ENCODE measurements at places on chromosomes 7 and 10.

DNA sequence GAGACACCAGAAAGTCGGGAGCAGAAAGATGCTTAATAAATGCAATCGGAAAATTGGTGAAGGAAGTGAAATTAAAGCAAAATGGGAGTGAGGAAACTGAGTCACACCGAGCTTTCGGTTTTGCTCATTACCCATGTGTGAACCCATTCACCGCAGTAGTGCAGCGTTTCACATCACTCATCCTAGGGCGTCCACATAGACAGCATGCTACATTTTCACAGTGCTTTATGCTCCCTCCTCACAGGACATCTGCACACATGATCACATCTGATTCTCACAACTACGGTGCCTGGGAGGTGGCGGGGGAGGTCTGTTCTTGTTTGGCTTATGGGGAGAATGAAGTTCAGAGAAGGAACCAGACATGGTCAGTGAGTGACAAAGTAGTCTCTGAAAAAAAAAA is 36.6 kb upstream of the ATP6V0A4 start:
- DNase-seq = no peak

DNA sequence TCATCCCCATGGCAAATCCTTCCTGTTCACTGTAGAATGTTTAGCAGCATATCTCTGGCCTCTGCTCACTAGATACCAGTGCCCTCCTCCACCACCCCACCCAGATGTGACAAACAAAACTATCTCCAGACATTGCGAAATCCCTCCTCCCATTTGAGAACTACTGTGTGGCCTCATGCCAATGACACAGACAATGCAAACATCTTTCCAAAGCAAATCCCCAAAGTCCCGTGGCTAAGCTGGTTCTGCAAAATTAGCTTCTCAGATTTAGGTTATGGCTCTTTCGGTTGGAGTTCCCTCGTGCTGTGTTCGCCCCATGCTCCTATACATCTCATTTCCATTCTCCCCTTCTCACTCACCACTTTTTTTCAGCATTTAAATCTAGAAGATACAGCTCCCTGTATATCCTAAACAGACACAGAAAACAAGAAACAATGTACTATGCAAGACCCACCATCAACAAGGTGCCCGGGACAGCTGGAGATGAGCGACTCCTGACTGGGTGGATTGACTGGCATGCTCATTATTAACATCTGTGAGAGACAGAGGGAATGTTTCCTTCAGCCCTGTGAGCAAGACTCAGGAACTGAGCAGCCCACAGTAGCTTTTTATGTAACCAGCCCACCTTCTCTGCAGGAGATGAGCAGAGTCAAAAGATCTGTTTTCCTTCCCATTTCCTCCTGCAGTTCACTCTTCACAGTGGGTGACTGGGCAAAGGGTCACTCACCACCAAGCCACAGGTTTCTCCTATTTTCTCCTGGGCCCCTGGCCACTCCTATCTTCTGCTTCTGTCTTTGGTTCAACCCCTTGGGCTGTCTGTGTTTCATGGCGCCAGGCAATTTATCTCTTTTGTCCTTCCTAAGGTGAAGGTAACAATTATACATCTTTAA is 225.7 kb upstream of the AOAH start:
- DNase-seq = no peak

- no peak for DNase-seq
These were observed 72.6 kb upstream of the NANOS1 start for GRCh38 chr10:118956802-118957442.

- DNase-seq = no peak
These were observed 72.7 kb downstream of the LHPP start for GRCh38 chr10:124534231-124534798.

DNA sequence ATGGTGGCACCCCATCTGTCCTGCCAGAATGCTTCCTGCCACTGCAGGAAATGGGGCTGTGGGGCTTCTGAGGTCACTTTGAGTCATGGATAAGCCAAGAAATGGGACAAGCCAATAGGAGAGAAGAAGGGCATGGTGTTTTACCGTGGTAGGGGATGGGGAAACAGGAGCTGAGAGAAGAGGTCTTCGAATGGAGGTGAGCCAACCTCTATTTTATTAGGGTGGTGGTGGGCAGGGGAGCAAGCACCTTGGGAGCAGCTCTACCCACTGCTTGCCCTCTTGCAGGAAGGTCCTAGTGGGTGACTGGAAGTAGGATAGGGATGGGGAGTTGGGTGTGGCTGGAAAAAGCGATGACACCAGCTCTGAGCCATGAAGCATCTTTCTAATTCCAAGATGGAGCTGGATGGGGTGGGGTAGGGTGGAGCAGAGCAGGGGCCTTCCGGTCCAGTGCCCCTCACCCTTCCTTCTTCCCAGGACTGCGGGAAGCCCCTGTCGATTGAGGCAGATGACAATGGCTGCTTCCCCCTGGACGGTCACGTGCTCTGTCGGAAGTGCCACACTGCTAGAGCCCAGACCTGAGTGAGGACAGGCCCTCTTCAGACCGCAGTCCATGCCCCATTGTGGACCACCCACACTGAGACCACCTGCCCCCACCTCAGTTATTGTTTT is 9.1 kb downstream of the ZYX start:
- no peak for DNase-seq

GRCh38 chr7:139094596-139094995 is 14.9 kb downstream of the ZC3HAV1 start:
- no peak for DNase-seq

DNA sequence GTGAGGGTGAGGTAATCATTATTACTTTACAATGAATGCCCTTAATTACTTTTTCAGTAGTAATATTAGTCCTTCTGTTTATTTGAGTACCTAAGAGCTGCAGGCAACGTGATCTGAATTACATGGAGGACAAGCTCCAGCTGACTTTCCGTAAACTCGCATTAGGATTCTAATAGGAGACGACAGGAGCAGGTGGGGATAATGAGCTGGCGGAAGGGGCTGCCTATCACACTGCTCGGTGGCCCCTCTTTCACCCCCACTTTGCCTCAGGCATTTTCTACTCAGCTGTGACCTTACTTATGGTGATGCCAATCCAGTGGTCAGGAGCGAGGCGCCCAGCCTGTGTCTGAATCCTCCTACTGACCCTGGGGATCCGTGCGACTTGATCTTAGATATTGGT is at the start of gene C7orf33:
C7orf33 (plus strand) TSS at position 296 of the 400 bp plus-strand sequence. CDS start 160 bp downstream, outside the sequence.
- DNase-seq = no peak

DNA sequence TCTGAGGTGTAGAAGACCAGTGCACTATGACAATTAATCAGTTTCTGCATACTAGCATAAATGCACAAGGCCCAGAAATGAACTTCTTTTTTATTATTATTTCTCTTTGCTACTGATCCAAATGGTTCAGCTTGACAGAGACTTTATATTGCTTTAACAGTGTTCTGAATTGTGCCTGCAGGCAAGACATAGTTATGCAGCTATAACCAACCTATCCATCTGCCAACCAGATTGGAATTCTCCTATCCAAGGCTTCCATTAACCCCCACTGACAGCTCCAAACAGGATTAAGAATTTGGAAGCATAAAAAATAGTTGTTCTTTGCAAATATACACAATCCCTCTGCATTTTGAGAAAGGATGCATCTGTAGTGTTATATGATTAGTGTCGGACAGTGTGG is 98.2 kb downstream of the BTRC start:
- DNase-seq = no peak

- no peak for DNase-seq
These were observed 216.6 kb downstream of the ZMYND11 start for GRCh38 chr10:351770-352334.

- DNase-seq = no peak
These were observed 62.2 kb upstream of the KDM7A start for GRCh38 chr7:140238778-140239652.

- no peak for DNase-seq
These were observed 49.6 kb upstream of the CSTF2T start for GRCh38 chr10:51748959-51749358.

GRCh38 chr10:43078986-43079273 is 2.1 kb downstream of the RET start:
- DNase-seq = no peak

DNA sequence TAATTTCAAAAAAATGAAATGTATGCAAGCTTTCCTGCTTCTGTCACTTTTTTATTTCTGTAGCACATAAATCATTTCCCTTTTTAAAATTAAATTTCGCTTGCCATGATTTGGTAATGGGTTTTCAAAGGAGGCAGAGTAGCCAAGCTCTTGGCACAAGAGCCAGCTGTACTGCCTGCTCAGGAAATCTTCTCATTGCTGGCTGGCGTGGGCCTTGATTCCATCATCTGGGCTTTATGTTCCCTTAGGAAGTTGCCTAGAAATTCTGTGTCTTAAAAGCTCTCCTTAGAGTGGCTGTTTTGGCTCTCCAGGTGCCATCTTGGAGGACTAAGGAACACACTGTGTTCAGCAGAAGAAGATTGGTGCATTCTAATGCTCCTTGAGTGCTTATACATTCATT is 107.4 kb downstream of the ARID5B start:
- DNase-seq = no peak

DNA sequence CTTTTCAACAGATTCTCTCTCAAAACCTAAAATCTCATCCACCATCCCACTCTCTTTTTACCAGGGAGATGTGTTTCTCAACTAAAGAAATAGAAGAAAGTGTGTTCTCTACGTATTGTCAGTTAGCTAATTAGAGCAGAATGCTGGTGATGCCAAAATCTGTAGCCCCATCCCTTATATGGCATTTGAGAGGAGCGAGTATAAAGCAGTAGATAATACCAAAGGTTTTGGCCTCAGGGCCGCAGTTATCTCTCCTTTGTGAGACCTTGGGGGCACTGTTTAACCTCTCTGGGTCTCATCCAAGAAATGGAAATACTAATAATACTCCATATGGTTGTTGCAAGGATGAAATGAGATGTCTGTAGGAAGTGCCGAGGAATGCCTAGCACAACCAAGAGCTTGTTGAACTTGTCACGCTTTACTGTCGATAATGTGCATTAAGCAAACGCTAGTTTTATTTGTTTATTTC is 456 bp upstream of the DLD start:
- DNase-seq = no peak

DNA sequence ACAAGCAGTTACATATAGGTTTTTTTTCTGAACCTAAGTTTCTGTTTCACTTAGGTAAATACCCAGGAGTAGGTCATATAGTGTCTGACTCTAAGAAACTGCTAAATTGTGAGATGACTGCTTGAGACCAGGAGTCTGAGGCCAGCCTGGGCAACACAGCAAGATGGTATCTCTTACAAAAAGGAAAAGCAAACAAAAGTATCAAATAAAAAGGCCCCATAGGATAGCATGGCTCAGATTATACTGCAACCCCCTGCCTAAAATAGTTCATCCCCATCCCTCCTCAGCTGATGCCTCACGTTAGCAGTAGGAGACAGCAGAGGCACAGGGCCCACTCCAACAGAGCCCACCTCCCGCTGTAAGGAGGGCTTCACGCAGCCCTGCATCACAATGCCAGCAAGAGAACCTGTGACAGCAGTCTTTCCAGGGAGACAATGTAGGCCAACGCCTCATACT is 90.3 kb downstream of the SRPK2 start:
- no peak for DNase-seq

DNA sequence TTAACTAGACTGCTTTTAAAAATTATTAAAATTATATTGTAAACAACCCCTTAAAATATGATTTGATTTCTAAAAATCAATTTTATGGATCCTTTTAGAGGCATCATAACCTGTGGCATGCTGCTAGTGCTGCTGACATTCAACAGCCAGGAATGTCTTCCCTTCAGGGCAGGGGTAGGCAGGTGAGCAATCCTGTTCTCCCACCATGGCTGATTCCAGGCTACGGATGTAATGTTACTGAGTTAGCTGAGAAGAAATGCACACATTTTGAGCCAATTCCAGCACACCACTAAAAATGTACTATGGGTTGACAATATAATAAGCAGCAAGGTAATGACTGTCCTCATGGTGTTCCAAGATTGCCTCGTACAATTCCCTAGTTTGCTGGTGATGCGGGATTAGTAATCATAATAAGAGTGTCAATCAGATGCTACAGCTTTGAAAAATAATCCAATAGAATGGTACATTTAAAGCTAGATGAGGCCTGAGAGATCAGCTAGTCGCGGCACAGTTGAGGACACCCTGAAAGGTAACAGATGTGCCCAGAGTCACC is 108.7 kb upstream of the PRR15 start:
- DNase-seq = no peak

DNA sequence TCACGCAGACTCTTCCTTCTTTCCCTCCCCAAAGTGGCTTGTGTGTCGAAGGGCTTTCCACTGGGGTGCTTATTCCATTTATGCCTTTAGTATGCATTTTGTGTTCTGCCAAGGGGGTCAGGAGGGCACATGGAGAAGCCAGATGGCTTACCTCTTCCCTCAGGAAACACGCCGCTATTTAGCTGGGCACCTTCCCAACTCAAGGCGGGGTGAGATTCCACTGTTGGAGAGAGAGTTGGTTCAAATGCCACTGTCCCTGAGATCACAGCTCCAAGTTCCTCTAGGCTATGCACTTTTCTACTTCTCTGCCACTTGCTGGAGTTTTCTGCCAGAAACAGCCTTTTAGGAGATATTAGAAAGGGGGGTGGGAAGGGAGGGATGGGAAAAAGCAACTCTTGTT is 1091.8 kb downstream of the LRMDA start:
- no peak for DNase-seq

- DNase-seq = no peak
These were observed 6.6 kb downstream of the DMBT1 start for GRCh38 chr10:122567056-122567660.

- DNase-seq = no peak
These were observed 136.2 kb upstream of the CTTNBP2 start for GRCh38 chr7:118009419-118009818.

DNA sequence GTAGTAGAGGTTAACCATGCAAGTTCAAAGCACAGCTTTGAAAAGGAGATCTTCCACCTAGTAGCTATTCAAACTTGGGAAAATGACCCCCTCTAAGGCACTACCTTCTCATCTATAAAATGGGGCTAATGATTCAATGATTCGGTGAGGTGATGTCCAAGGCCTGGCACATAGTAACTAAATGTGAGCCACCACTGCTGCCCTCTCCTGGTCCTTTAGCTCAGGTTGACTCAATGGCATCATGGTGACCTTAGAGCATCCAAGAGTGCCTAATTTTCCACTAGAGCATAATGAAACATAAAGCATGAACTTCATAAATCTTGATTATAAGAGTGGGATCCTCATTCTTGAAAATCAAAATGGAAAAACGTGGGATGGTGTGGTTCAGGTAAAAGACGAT is 16.3 kb upstream of the PLCE1 start:
- DNase-seq = no peak

DNA sequence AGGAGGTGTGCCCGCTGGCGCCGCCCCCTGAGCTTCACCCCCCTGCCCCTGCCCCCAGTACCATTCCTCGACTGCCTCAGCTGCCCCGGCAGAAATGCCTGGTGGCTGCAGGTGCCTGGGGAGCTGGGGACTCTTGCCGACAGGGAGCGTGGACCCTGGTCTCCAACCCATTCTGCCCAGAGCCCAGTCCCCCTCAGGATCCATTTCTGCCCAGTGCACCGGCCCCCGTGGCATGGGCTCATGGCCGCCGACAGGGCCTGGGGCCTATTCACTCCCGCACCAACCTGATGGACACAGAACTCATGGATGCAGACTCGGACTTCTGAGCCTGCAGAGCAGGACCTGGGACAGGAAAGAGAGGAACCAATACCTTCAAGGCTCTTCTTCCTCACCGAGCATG is 12.7 kb upstream of the AHCYL2 start:
- no peak for DNase-seq

Data from stimulated activated CD8-positive, alpha-beta memory T cell treated with anti-CD3 and anti-CD28 coated beads, Interleukin-4, amount 100 ng/mL, for 1 hour (primary cell).